ENCODE measurements at places on chromosomes 1 and 21. TPM values are rescaled to one million over a fixed set of nuclear protein-coding genes. Genes with fewer than 3 reads are reported as not detected.

CBR1 gene
- 491 TPM for total RNA-seq

ARMH1 gene
- total RNA-seq = 5.8 TPM

TMPRSS3 gene
- 0.26 TPM for total RNA-seq

NPPA gene
- total RNA-seq = not detected

TRPM2 gene
- 13.1 TPM for total RNA-seq

PLCH2 gene
- total RNA-seq = 0.22 TPM

DNA sequence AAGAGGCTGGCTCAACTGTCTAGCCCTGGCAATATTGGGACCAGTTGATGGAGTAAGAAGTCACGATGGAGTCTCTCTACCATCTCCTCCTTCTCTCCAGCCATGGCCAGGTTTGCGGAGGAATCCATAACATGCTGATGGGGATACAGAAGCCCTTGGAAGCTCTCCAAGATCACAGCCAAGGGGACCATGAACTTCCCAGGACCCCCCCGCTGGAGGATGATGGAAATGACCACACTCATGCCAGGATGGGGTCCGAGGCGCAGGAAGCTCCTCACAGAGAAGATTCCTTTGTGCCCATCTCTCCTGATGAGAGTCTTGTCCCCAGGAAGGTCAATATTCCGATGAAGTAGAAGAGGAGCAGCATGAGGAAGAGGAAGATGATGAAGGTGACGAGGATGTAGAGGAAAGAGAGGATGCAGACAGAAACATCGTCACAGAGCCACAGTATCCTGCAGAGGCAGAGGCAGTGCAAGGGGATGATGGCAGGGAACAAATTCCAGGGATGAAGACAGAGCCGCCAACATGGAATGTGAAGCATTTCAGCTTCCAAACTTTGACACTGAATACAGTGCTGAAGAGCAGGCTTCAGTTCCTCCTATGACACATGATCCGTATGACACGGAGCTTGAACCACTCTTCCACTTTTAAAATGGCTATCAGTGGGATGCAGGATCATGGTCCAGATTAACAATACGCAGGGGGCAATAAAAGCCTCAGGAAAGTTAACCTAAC is 57.9 kb upstream of the EDN2 start:
- no peak for DNase-seq

- peak; percentile 48 for DNase-seq
Observed at GRCh38 chr1:29177022-29177705, 4.5 kb downstream of the SRSF4 start.

- DNase-seq = no peak
Observed at GRCh38 chr1:26991310-26992116, 2.0 kb upstream of the TRNP1 start.

DNA sequence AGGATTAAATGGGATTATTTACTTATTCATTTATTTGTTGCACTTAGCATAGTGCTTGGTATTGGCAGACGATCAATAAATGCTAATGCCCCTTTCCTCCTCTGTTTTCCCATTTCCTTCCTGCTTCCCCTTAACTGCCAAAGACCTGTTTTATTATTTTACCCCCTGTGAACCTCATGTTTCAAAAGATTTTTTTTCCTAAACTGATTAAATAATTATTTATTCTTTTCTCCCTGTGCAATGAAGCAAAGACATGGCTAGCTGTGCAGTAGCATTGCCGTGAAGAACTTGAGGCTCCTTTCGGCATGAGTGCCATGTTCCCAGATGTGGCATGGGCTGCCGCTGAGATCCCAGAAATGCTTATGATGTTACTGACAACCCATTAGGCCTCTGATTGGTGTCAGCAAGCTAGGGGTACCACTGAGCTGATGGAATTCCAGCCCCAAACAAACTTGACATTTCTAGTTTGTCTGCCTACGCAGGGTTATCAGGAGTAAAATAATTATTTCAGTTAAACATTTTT is 266.4 kb upstream of the TMEM51 start:
- DNase-seq = no peak

- DNase-seq = no peak
Observed at GRCh38 chr1:172404121-172404520, 16.4 kb upstream of the C1orf105 start.

DNA sequence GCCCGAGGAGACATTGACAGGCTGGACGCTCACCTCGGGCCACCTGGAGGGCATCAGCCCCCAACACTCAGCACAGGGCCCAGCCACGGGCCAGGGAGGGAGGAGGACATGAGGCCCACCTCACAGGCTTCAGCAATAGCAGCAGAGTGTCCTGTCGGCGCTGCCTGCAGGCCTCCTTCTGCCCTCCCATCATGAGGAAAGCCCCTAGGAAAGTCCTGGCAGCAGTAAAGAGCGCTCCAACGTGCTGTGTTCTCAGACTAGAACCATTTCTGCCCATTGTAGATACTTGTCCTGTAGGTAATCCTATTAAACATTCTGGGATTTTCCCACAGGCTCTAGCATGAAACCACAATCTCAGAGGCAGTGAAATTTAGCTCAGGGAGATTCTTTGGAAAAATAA is 62.0 kb upstream of the GALNT2 start:
- DNase-seq = no peak

DNA sequence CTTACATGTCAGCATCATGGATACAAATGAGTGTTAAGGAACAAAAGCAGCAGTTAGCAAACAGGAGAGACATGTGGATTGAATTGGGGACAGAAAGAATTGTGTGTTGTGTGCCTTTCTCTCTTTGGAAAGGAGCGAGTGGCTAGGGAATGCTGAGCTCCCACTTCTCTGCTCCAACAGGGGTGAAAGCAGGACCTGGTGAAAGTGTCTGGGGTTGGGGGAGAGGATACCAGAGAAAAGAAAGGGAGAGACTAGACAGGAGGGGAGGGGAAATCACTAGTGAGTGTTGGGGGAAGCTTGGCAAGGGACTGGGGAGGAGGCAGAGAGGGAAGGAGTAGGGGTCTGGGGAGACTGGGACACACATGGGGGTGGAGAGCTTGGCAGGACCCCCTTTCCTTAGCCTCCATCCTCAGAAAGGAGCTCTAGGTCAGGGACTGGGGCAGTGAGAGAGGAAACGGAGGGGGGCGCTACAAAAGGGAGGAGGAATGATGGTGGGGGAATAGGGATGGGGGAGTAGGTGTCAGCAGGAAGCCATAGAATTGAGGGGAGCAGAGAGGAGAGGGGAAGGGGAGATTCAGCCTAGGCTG is 2.2 kb downstream of the KIRREL1 start:
- DNase-seq = no peak

DNA sequence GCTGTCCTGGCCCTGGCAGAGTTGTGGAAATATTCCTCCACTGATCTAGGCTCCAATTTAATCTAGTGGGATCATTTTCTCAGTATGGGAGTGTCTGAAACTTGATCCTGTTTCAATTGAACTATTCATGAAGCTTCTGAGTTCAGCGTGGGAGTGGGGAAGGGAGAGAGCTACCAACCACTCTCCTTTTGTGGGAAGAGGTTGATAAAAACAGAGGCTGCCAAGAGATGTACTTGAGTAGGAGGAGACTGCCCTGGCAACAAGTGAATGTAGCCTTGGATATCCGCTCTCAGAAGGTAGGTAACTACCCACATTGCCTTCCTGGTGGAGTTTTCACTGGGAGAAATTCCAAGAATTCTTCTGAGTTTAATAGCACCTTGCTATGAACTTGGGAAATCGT is at the start of gene CTXND2:
Gene CTXND2 (plus strand): TSS at position 119 of the 400 bp plus-strand sequence. CDS start 25,179 bp downstream, outside the sequence.
- DNase-seq = no peak

DNA sequence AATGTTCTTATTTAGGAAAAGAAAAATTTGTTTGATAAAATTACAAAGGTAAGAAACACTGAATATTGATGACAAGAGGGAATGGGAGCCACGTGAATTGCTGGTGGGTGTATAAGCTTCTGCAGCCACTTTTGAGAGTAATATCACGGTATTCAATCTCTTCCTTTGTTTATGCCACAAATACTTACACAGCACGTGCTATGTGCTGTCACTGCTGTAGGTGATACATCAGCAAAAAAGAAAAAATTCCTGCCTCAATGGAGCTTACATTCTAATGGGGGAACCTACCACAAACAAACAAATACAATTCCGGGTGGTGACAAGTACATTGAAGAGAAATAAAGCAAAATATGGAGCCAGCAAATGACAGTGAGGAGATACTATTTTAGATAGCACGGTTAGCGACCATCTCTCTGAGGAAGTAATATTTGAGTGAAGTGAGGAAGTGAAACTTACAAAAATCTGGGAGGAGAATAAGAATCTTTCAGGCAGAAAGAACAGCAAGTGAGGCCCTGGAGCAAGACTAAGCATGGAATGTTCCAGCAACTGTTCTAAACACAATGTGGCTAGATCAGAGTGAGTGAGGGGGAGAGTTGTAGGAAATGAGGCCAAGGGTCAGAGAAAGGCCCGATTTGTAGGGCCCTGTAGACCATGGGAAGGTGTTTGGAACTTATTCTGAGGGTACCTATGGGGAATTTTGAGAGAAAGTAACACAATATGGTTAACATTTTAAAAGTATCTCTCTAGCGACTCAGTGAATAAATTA is 2.6 kb upstream of the FCRLB start:
- DNase-seq = no peak

DNA sequence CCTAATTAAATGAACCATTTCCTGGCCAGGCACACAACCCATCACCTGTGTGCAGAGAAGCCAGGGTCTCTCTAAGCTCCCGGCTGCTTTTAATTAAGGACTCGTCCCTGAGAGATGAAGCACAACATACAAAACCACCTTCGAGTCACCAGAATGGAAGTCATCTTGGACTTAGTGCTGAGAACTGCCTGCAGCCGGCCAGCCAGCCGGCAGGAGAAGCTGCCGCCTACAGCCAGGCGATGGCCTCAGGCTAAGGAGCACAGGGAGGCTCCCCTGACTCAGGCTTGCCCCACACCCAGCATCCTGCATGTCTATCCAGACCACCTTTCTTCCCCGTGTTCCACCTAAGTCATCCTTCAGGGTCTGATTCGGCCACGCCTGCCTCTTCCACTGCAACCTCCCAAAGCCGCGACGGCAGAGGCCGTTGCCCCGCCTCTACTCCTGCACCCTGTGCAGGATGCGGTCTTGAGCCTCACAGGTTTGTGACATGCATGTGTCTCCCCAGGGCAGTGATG is 83.6 kb downstream of the SLC66A1 start:
- DNase-seq = no peak

GRCh38 chr1:2460203-2460602 is 15.9 kb upstream of the PLCH2 start:
- DNase-seq = no peak

- no peak for DNase-seq
Observed at GRCh38 chr1:89637496-89637895, 4.6 kb downstream of the LRRC8C start.

DNA sequence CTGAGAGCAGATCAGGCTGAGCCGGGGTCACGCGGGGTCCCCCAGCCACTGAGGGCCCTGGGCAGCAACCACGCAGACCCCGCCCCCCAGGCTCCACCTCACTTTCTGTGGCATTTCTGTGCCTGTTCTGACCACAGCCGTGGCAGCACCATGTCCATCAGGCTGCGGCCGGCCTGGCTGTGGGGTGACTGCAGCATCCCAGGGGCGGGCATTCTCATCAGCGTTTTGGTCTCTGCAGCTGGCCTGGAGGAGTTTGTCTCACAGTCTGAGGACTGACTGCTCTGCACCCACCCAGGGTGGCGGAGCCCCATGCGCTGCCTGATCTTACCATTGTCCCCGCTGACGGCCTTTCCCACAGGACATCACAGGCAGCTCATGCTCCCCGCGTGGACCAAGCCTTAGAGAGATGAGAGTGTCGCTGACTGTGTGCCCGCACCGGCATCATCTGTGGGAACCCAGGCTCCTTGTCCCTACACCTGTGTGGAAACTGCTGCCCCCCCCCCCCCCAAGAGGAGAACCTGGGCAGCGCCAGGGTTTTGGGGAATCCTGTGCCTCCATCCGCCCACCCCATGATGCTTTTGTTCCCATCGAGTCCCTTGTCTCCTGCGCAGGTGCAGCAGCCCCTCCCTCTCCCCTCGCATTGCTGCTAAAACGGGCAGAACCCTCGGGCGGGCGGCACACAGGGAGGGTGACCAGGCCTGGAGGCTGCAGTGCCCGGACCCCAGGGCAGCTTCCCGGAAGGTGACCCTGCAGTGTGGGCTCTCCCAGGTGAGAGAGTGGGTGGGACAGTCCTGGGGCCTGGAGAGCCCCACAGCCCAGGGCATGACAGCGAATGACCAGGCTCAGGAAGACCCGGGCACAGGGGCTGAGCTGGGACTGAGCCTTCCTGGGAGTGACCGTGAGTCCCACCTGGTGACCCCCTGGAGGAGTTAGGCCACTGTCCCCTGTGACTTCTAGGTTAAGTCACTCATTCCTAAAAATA is 1.8 kb downstream of the KRTAP10-1 start:
- no peak for DNase-seq

GRCh38 chr1:186905561-186905960 is 76.8 kb downstream of the PLA2G4A start:
- DNase-seq = no peak

DNA sequence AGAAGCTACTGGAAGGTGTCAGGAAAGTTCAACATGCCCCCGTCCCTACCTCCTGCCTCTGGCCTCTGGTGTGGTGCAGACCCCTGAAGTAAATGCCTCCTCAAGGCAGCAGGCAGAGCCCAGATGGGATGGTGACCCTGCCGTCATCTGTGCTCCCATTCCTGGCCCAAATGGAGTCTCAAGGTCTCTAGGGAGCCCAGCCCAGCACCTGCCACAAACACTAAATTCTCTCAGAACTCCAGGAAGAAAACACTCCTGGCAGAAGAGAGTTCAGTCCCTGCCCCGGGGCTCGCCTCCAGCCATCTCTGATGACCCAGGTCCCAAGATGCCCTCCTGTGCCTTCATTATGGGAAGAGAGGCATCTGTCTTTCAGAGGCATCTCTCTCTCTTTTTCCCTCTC is 261.6 kb upstream of the TMEM51 start:
- DNase-seq = no peak

DNA sequence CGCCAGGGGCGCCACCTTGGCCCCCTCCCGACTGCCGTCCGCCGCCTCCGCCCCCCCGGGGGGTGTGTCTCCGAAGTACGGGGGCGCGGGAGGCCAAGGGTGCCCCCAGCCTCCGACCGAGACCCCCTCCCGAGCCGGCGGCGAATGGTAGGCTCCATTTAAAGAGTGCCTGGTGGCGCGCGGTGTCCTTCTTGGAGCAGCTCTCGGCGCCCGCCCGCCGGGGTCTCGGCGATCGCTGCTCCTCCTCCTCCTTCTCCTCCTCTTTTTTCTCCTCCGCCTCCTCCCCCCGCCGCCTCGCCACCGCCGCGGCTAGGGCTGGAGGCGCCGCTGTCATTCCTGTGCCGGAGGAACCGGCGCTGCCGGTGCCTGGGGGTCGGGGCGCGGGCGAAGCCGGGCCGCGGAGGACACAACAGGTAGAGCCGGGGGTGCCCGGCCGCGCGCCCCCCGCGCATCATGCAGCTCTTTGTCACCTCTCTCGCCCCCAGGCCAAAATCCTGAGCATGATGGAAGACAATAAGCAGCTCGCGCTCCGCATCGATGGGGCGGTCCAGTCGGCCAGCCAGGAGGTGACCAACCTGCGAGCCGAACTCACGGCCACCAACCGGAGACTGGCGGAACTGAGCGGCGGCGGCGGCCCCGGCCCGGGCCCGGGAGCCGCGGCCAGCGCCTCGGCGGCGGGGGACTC is at the start of gene KAZN:
Gene KAZN (plus strand): TSS at position 188 of the 685 bp plus-strand sequence.
- no peak for DNase-seq

DNA sequence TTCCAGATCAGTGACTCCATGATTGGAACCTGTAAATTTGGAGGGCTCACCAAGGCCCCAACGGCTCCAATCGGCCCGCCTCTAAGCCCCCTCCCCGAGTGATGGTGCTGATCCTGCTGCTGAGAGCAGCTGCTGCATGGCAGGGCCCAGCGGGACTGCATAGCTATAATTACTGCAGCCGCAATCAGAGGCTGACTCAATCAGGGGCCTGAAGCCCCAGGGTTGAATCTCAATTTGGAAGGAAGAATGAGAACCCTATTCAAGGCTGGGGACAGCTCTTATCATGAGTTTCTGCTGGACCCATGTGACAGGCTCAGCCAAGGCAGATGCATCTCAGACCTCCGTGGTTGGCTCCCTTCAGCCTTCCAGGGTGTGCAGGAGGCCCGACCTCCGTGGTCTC is 42.8 kb upstream of the MAGOH start:
- DNase-seq = no peak

Data from adrenal gland (tissue), 19 donors.